Uterus (tissue), 4 donors: ENCODE measurements at places on chromosomes 5 and 9. TPM values are rescaled to one million over a fixed set of nuclear protein-coding genes. Genes with fewer than 3 reads are reported as not detected.

The RORB gene
- total RNA-seq, result under 0.01 TPM

The SMIM32 gene
- total RNA-seq, result not detected

The PRLR gene
- 80.6 TPM for total RNA-seq

The FGF1 gene
- total RNA-seq, result 0.51 TPM

The CCDC180 gene
- 6.6 TPM for total RNA-seq

The PCDHA1 gene
- total RNA-seq, result not detected

The PCA3 gene
- not detected for total RNA-seq

The NUTM2G gene
- not detected for total RNA-seq

DNA sequence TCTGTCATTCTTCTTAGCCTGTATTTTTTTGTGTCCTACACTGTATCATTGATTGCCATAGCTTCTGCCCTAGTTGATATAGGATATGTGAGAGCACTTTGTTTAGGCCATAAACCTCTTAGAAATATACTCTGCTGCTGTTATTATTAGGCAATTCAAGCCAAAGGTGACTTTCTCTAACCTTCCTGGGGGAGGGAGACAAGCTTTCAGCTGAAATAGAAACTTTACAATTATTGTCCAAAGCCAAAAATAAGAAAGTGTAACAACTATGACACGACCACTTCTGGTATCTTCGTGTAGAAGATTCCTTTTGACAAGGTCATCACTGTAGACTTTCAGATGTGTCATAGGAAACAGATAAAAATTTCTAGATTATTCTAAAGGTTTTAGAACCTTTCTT is 12.2 kb upstream of the CSNK1A1 start:
- H3K36me3 ChIP-seq, result no peaks in the 10 kb centered on the region
- H3K4me1 ChIP-seq, result peaks cover 10% of the 10 kb centered on the region
- H3K27me3 ChIP-seq, result no peaks in the 10 kb centered on the region
- no peak overlapping the region for H3K4me3 ChIP-seq

- no peaks in the 10 kb centered on the region for H3K4me1 ChIP-seq
- no peak overlapping the region for H3K4me3 ChIP-seq
- DNase-seq, result no peak
- H3K36me3 ChIP-seq, result no peaks in the 10 kb centered on the region
- no peaks in the 10 kb centered on the region for H3K27me3 ChIP-seq
Measured at GRCh38 chr9:33742519-33742918, 52.8 kb upstream of the PRSS3 start.

- H3K4me1 ChIP-seq, result no peaks in the 10 kb centered on the region
- H3K27ac ChIP-seq, result no peak overlapping the region
- H3K36me3 ChIP-seq, result no peaks in the 10 kb centered on the region
- no peak for DNase-seq
- no peaks in the 10 kb centered on the region for H3K27me3 ChIP-seq
- H3K4me3 ChIP-seq, result no peak overlapping the region
Measured at GRCh38 chr5:96977228-96977627, 41.3 kb downstream of the LNPEP start.

GRCh38 chr9:89330513-89330912 is 12.2 kb downstream of the SECISBP2 start:
- no peak overlapping the region for H3K4me3 ChIP-seq
- no peak overlapping the region for H3K27ac ChIP-seq
- DNase-seq, result no peak
- no peaks in the 10 kb centered on the region for H3K27me3 ChIP-seq
- H3K4me1 ChIP-seq, result no peaks in the 10 kb centered on the region
- no peaks in the 10 kb centered on the region for H3K36me3 ChIP-seq

DNA sequence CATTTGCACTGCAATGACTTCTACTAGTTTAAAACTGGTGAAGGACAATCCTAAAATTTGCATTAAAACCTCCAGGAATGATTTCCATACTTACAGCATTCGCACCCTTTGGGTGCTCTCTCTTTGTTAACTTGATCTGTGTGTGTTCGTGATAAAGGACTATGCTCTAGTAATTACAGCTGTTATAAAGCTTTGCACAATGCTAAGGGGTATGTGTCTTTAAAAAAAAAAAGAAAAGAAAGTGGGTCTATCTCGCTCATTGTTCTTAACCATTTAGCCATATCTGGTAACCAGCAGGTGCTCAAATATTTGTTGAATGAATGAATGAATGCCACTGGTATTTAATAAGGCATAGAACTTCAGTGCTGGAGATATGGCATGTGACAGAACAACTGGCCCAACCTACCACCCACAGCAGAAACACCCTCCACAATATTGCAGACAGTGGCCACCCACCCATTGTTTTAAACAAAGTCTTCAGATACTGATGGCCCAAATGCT is 8.7 kb downstream of the TRIM36 start:
- H3K36me3 ChIP-seq, result no peaks in the 10 kb centered on the region
- DNase-seq, result no peak
- peaks cover 4% of the 10 kb centered on the region for H3K27me3 ChIP-seq
- no peaks in the 10 kb centered on the region for H3K4me1 ChIP-seq

DNA sequence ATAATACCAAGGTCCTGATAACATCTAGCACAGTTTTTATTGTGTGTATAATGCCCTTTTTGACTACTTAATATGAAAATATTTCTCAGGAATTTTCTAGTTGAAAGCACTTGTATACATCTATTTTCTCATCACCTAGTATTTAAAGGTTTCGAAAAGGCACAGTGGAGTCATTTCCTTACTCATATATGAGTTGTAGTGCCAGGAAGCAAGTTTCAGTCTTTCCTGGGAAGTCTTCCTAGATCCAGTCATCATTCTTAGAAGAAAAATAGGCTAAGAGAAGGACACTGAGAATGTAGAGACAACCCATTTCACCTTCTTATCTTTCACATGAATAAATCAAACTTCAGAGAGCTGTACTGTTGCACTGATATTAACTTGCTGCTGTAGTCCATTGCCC is 70.2 kb downstream of the SLC25A46 start:
- no peak overlapping the region for H3K4me3 ChIP-seq
- H3K27me3 ChIP-seq, result no peaks in the 10 kb centered on the region
- H3K4me1 ChIP-seq, result no peaks in the 10 kb centered on the region
- DNase-seq, result no peak
- H3K27ac ChIP-seq, result no peak overlapping the region
- H3K36me3 ChIP-seq, result no peaks in the 10 kb centered on the region

- no peak overlapping the region for H3K4me3 ChIP-seq
- no peak for DNase-seq
- no peak overlapping the region for H3K27ac ChIP-seq
- H3K27me3 ChIP-seq, result no peaks in the 10 kb centered on the region
Measured at GRCh38 chr9:123354806-123355508, 1.0 kb upstream of the CRB2 start.

DNA sequence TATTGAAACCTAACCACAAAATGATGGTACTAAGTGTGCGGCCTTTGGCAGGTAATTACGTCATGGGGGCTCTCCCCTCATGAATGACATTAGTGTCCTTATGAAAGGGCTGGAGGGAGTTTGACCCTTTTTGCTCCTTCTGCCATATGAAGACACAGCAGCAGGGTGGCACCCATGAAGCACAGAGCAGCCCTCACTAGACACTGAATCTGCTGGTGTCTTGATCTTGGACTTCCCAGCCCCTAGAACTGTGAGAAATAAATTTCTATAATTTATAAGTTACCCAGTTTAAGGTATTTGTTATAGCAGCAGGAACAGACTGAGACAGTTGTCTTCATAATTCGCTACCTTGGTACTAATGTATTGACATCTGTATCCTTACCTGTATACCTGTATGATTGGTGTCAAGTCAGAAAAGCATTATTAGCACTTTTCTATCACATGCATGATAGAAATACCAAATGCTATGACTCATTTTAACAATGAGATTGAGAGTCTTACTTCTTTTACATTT is 80.4 kb downstream of the GCNT4 start:
- H3K27me3 ChIP-seq, result no peaks in the 10 kb centered on the region
- no peaks in the 10 kb centered on the region for H3K4me1 ChIP-seq
- no peak overlapping the region for H3K27ac ChIP-seq
- no peak for DNase-seq
- no peaks in the 10 kb centered on the region for H3K36me3 ChIP-seq

DNA sequence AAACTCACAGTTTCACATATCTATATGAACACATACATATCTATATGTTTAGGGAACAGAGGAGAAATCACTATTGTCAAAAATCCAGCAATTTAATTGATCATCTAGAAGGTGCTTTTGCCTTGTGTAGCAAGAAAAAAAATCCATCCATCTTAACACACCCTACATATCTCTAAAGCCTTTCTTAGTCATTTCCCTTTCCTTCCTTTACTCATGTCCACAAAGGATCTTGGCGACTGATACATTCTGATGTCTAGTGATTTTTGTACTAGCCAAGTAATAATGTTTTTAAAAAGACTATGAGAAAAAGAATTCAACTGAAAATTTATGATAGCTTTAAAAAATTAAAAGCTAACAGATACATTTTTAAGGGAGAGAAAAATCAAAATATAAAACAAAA is 22.5 kb downstream of the ZDHHC21 start:
- H3K27ac ChIP-seq, result no peak overlapping the region
- no peak overlapping the region for H3K4me3 ChIP-seq
- no peaks in the 10 kb centered on the region for H3K36me3 ChIP-seq
- no peak for DNase-seq

DNA sequence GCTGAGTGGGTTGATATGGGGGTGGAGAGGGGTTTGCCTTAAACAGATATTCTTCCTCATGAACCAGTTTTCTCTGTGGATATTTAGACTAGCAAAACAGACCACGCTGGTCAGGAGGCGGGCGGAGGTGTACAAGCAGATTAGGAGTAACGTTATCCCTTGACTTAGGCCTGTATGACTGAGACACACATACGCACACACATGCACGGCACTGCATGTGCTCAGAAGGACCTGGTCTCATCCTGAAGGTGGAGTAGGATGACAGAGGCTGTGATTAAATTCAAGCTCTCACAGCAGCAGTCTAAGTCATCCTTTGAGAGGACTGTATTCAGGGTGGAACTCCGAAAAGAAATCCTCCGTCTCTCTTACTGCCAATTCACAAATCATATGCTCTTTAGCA is 209.7 kb downstream of the DIRAS2 start:
- H3K4me1 ChIP-seq, result no peaks in the 10 kb centered on the region
- no peak overlapping the region for H3K27ac ChIP-seq

DNA sequence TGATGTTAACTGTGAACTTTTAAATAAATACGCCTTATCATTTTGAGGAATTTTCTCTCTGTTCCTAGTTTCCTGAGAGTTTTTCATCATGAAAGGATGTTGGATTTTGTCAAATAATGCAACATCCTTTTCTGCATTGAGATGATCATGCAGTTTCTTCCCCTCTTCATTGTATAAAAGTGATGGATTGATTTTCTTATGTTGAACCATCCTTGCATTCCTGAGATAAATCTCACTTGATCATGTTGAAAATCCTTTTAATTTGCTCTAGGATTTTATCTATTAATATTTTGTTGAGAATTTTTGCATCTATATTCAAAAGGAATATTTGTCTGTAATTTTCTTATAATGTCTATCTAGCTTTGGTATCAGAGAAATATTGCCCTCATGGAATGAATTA is 13.3 kb downstream of the FOXE1 start:
- DNase-seq, result no peak
- H3K27ac ChIP-seq, result no peak overlapping the region

- H3K27ac ChIP-seq, result no peak overlapping the region
- no peaks in the 10 kb centered on the region for H3K36me3 ChIP-seq
- DNase-seq, result no peak
- H3K4me3 ChIP-seq, result no peak overlapping the region
- H3K27me3 ChIP-seq, result no peaks in the 10 kb centered on the region
Measured at GRCh38 chr5:33812746-33813145, 79.0 kb downstream of the ADAMTS12 start.

- no peaks in the 10 kb centered on the region for H3K27me3 ChIP-seq
- H3K36me3 ChIP-seq, result no peaks in the 10 kb centered on the region
- no peak overlapping the region for H3K4me3 ChIP-seq
- H3K4me1 ChIP-seq, result no peaks in the 10 kb centered on the region
- H3K27ac ChIP-seq, result no peak overlapping the region
Measured at GRCh38 chr5:119583684-119584083, 45.7 kb upstream of the FAM170A start.

DNA sequence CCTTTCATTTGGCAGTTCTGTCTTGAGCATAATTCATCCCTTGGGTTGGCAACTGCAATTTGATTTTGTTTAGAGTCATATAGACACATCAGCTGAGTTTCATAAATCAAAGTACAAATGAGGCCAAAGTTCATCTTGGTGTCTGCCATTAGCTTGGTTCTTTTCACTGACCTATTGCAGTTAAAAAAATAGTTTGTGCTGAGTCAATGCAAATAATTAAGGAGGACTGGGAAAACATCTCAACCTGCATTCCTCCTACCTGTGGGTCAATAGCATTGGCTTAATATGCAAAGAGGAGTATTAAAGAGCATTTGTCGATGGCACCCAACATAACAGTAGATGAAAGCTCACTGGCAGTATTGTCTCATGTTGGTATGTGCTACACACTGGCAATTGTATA is 1.6 kb downstream of the PKD2L2 start:
- H3K27me3 ChIP-seq, result no peaks in the 10 kb centered on the region
- no peak overlapping the region for H3K4me3 ChIP-seq
- DNase-seq, result no peak
- H3K36me3 ChIP-seq, result no peaks in the 10 kb centered on the region
- H3K27ac ChIP-seq, result no peak overlapping the region

- no peak for DNase-seq
- no peaks in the 10 kb centered on the region for H3K4me1 ChIP-seq
- no peak overlapping the region for H3K4me3 ChIP-seq
- no peaks in the 10 kb centered on the region for H3K27me3 ChIP-seq
- no peaks in the 10 kb centered on the region for H3K36me3 ChIP-seq
Measured at GRCh38 chr5:147752666-147753290, 29.8 kb downstream of the JAKMIP2 start.

GRCh38 chr5:154523709-154524108 is 45.7 kb upstream of the HAND1 start:
- peaks cover 4% of the 10 kb centered on the region for H3K27me3 ChIP-seq
- no peak overlapping the region for H3K4me3 ChIP-seq
- H3K36me3 ChIP-seq, result no peaks in the 10 kb centered on the region
- DNase-seq, result no peak
- H3K4me1 ChIP-seq, result no peaks in the 10 kb centered on the region
- no peak overlapping the region for H3K27ac ChIP-seq

GRCh38 chr9:133120501-133121197 is 391 bp downstream of the RALGDS start:
- H3K27ac ChIP-seq, result peak overlapping the region; percentile 86
- H3K36me3 ChIP-seq, result no peaks in the 10 kb centered on the region
- peak overlapping the region; percentile 41 for H3K4me3 ChIP-seq
- no peaks in the 10 kb centered on the region for H3K4me1 ChIP-seq

GRCh38 chr5:15718421-15719179 is 218.6 kb downstream of the FBXL7 start:
- H3K4me1 ChIP-seq, result no peaks in the 10 kb centered on the region
- DNase-seq, result no peak
- no peak overlapping the region for H3K4me3 ChIP-seq
- no peaks in the 10 kb centered on the region for H3K27me3 ChIP-seq
